ENCODE measurements at places on chromosomes 11 and 22.

DNA sequence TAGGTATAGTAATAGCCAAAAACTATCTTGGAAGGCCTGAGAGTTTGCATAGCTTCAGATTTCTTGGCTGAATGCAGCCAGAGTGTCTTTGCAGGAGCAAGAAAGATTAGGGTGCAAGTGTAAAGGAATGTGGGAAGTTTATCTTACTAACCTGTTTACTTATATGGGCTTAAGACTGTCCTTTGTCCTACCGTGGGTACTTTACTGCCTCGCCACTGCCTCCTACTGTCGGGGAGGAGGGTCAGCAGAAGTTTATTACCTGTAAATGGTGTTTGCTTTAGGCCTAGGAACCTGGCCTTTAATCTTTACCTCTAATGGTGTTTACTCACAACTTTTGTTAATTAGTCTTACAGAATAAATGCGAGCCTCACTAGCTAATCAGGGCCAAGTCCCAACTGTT lies 633.8 kb downstream of the DLG2 start:
- DNase-seq = no peak

DNA sequence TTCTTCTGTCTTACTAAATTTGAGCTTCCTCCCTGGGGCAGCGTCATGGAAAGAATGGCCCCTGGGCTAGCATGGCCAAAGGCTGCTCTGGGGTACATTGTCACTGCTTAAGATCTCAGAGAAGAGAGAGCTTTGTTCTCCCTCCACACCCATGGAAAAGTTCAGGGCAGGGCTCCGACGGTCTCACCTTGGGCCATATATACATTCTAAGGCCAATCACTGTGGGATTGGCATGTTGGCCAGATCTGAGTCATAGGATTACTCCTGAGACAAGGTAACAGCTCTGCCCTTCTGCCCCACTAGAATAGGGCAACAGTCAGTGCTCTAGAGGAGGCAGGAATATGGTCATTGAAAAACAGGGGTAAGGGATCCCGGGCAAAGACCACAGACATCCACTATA lies 56.2 kb downstream of the BUD13 start:
- no peak for DNase-seq

GRCh38 chr22:49008682-49009235 lies 818.9 kb downstream of the BRD1 start:
- DNase-seq = no peak

DNA sequence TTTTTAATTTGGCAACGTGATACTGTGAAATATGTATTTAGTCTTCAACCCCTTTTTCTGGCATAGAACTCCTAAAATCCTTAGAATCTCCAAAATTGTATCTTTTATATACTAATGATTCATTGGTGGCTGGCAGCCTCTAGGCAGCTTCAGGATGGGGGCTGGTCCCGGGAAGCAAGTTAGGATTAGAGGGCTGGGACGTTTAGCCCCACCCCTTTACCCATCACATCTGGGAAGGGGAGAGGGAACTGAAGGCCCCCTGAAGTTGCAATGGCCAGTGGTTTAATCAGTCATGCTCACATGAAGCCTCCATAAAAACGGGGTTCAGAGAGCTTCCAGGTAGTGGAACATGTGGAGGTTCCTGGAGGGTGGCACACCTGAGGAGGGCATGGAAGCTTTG lies 7.1 kb downstream of the IL17RA start:
- DNase-seq = no peak

GRCh38 chr11:73028611-73029010 lies 113.5 kb downstream of the FCHSD2 start:
- no peak for DNase-seq

- DNase-seq = no peak
These were observed 26.5 kb downstream of the ARHGEF17 start for GRCh38 chr11:73334384-73335203.

- no peak for DNase-seq
These were observed 77.2 kb upstream of the INCENP start for GRCh38 chr11:62046568-62047100.

GRCh38 chr11:1822648-1823375 lies 12.0 kb upstream of the SYT8 start:
- no peak for DNase-seq

GRCh38 chr11:18523084-18523483 lies 3.7 kb downstream of the TSG101 start:
- DNase-seq = no peak

GRCh38 chr22:29302402-29302680 lies 4.1 kb upstream of the GAS2L1 start:
- no peak for DNase-seq

GRCh38 chr22:40726514-40726913 lies 47.2 kb downstream of the MCHR1 start:
- peak; percentile 57 for DNase-seq

DNA sequence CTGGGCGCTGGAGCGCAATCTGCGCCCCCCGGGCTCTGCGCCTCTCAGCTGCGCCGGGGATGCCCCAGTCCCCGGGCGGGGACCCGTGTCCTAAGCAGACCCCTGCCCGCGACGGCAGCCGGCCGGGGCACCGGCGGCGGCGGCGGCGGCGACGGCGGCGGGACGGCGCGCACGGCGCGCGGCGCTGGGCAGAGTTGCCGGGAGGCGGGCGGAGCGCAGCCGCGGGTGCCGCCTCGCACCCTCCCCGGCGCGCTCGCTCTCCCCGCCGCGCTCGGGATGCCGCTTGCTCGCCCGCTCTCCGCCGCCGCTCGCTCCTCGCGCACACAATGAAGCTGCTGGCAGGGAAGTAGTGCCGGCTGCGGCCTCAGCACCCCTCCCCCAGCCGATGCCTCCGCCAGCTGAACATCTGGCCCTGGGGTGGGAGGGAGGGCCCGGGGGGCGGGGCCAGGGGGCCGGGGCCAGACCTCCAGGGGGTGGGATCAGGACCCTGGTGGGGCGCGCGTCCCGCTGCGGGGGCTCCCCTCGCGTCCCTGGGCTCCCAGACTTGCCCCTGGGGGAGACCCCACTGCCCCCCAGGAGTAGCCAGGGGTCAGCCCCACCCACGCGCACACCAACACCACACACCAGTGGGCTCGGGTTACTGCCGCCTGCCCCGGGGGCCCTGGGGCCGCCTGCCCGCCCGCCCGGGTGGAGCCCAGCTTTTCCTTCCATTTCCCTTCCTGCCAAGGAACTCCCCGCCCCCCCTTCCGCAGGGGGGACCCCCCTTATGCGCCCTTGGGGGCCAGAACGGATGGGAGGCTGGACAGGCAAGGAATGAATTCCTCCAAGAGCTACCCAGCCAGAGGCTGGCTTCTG lies at the start of gene RCOR2:
RCOR2 (minus strand) TSS at position 328 of the 855 bp plus-strand sequence. CDS start 708 bp downstream, outside the sequence.
- DNase-seq = peak; percentile 73

GRCh38 chr11:74570266-74571061 lies 21.9 kb upstream of the POLD3 start:
- DNase-seq = no peak

DNA sequence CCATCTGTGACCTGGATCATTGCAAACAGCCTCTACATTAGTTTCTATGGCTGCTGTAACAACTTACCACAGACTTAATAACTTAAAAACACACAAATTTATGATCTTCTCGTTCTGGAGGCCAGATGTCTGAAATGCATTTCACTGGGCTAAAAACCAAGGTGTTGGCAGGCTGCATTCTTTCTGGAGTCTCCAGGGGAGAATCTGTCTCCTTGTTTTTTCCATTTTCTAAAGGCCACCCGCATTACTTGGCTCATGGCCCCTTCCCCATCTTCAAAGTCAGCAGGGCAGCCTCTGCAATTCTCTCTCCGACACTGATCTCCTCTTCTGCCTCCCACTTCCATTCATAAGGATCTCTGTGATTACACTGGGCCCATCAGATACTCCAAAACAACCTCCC lies 11.6 kb downstream of the SCGB1A1 start:
- no peak for DNase-seq

GRCh38 chr22:41380993-41381328 lies 781 bp upstream of the TEF start:
- DNase-seq = no peak

- DNase-seq = no peak
These were observed 188.6 kb downstream of the HIPK3 start for GRCh38 chr11:33445761-33446161.

DNA sequence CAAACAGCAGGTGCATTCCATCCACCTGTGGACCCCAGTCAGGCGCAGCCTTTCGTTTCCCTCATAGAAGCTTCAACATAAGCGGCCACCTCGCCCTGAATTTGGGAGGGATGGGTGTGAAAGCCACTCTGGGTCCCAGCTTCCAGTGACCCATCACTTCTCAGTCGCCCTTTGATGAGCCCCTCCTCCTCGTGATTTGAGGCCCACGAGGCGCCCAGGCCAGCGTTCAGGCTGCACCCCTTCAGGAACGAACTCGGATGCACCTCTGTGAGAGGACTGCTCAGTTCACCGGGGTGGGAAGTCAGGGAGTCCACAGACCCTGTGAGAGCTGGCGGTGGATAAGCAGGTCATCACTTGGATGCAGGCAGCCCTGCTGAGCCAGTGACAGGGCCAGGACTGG lies 1118.2 kb downstream of the BRD1 start:
- no peak for DNase-seq

- DNase-seq = no peak
These were observed 94.2 kb upstream of the DRD2 start for GRCh38 chr11:113569391-113569790.

GRCh38 chr22:46044621-46045458 lies 67.9 kb upstream of the WNT7B start:
- DNase-seq = peak; percentile 43

DNA sequence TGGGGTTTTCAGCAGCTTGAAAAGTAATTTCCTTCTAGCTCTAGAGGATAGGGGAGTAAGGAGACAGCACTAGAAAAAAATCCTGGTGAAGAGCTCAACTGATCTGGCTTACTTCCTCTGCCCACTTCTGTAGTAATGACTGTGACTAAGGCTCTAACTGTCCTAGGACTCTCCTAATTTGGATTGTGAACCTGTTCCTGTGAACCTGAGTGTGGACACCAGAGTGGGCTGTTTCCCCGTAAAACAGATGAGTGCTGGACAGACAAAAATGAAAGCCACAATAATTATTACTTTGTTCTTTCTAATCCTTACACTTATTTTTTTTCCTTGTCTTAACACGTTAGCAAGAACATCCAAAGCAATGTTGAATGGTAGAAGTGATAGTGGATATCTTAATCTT lies 154.1 kb downstream of the AASDHPPT start:
- no peak for DNase-seq

GRCh38 chr22:42879371-42880021 lies 22.4 kb upstream of the ARFGAP3 start:
- DNase-seq = no peak

GRCh38 chr11:93700830-93701229 lies 39.3 kb downstream of the CEP295 start:
- DNase-seq = no peak

DNA sequence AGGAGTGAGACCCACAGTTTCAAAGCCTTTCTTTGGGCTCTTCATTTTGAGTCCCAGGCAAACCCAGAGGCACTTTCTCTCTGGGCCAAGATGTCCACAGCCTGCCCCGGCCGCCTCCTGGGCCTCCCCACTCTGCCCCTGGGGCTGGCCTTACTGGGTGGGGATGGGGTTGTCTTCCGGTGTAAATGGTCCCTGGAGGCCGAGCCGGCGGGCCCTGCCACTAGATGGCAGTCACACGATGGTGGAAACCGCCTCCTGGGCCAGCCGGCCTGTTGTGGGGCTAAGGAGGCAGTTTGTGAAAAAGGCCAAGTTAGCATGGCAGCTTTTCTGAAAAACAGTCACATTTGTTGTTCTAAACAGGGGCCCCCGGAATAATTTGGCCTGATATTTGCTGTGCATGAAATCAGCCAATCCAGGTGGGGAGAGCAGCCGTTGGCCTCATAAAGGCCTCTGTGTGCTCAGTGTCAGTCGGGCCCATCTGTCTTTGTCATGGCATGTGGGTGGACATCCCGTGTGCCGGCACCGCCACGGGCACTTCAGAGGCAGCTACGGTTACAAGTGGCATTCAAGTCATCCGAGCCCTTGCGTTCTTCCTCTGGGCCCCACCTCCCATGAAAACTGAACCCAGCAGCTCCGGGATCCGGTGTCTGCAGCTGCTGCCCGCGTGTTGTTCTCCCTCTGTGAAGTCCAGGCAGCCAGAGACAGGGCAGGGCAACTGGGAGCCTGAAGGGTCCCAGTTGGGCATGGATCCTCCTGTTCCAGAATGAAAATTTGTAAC lies 6.5 kb downstream of the MRPL23 start:
- no peak for DNase-seq

DNA sequence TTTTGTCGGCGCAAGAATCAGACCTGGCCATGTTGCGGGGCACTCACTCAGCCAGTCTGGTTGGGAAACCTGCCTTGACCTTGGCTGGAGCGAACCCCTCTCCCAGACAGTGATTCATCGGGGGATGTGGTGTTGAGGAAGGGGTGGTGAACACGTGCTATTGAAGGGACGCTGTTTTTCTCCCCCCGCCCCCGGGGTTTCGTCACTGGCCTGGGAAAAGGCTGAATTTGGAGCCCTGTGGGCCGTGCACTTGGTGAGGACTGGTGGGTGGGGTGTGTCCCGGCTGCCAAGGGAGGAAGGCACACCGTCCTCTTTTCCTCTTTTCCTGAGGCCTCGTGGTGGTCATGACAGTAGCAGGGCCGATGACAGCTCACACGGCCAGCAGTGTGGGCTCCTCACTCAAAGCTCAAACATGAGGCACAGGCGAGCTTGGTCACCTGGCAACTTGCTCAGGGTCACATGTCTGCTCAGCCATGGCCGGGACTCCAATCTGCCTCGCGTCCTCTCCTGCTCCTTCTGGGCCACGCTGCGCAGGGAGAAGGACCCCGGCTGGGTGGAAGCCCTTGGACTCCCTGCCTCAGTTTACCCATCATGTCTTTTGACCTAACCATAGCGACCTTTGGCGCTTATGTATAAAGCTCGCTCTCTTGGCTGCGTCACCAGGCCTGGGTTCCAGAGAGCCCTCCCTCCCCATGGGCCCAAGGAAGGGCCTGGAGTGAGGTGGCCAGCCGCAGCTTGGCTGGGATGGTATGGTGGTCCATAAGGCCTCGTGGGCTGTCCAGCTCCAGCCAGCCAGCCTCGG lies 49.4 kb downstream of the SMIM38 start:
- no peak for DNase-seq

DNA sequence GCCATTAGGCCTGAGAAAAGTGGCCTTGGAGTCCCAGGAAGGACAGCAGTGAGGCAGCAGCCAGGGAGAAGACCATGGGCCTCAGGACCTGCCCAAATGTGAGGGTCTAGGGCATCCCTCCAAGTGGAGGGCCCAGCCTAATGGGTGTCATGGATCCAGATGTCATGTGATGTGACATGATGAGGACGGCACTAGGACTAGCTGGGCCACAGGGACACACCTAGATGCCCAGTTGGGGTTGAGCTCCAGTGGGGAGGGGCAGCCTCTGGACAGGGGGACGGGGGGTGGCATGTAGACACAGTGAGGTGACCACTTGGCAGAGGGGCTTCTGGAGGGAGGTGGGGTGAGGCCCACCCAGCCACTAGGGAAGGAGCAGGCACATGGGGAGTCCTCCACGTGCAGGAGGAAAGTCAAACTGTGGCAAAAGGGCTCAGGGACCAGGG lies 5.4 kb downstream of the SCARF2 start:
- no peak for DNase-seq

GRCh38 chr11:70014291-70014690 lies 63.8 kb upstream of the ANO1 start:
- no peak for DNase-seq

DNA sequence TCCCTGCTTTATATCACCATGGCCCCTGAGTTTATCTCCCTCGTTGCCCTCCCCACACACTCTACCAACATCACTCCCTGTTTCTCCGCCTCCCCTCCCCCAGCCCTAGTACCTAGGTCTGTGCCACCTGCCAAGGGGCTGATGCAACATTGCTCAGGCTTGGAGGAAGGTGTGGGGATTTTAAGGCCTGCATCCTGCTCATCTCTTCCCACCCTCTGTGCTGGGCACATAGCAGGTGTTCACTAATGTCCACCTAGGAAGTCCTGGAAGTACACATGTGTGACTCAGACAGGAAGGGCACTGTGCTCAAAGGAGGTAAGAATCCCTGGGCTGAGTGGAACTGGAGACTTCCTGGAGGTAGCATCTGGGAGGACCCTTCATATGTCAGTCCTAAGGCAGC lies 37.0 kb downstream of the PDE2A start:
- no peak for DNase-seq

Data from naive thymus-derived CD8-positive, alpha-beta T cell (primary cell).